Left renal pelvis (tissue), 4 donors: ENCODE measurements at places on chromosomes 2 and 18.

DNA sequence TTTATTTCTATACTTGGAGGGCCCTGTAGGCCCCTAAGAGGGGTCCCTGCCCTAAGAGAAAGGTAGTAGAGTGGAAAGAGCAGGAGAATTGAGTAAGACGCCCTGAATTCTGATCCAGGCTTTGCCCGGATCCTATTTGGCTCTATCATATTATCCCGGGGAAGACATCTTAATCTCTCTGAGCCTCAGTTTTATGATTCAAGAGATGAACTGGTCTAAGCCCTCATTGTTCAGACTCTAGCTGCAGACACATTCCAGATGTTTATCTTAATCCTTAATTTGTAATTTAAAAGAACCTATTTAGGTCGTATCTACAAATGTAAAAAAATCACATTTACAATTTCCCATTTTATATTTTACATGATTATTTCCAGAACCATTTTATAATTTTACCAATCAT lies 220.1 kb downstream of the AGPS start:
- no peak for DNase-seq

GRCh38 chr2:460861-461260 lies 173.0 kb upstream of the ALKAL2 start:
- no peak for DNase-seq

- DNase-seq: no peak
Measured at GRCh38 chr18:74959216-74959615, 249.7 kb downstream of the PTGR3 start.

DNA sequence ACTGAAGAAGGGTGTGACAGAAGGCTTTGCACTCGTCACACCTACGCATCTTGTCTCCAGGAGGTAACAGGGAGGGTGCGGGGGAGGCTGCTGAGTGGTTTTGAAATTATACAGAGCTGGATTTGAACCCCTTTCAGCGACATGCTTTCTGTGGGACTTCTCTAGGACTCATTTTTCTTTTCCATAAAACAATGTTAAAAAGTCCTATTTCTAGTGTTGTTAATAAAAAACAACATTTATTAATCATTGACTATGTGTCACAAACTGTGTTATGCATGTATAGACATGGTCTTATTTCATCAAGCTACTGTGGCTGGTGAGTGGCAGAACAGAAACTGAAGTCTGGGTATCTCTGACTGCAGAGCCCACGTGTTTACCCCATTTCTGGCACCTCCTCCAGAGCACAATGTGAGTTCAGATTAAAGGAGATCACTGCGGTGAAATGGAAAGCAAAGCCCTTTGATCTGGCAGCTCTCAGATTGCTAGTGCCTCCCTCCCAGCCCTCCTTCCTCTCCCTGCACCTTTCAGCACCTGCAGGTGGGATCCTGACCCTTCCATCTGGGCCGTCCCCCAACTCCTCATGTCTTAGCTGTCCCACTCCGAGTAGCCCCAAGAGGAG lies 315.5 kb upstream of the MYT1L start:
- DNase-seq: no peak

- DNase-seq: no peak
Measured at GRCh38 chr2:212027681-212028628, 510.6 kb downstream of the ERBB4 start.

DNA sequence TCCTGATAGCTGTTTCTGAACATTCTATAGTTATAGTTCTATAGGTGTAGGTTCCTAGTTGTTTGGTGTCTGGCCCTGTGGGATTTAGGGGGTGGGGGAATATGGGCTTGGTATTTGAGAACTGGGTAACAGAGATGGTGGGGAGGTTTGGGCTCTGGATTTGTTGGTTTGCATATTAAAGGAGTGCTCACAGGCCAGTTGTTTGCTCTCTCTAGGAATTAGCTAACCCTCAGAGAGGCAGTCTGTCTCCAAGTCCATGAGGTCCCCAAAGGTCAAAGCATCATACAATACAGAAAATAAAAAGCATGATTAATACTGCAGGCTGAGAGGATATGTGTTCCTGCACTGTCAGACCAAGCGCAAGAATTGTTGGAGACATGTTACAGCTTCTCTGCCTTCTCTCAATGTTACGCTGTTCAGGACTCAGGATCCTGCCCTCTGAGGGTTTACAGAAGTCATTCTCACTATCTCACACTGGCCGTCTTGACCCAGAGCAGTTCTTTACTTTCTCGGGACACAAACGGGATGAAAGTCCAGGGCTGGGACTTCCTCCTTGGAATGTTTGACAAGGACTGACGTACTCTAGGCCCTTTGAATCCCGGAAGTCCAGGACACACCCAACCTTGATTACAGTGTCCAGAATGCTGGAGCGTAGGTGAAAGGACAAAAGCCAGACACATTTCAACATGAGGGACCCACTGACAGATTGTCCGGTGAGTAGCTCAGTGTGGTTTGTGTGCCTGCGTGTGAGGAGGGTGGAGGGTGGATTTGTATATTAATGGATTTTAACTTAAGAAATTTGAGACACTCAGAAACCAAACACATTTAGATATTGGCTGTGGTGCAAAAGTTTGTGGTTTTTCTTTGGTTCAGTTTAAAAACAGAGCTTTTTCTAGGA lies at the start of gene NOSTRIN:
NOSTRIN (plus strand) TSS at position 677 of the 898 bp plus-strand sequence; CDS start at position 687, 10 bp downstream.
- no peak for DNase-seq

DNA sequence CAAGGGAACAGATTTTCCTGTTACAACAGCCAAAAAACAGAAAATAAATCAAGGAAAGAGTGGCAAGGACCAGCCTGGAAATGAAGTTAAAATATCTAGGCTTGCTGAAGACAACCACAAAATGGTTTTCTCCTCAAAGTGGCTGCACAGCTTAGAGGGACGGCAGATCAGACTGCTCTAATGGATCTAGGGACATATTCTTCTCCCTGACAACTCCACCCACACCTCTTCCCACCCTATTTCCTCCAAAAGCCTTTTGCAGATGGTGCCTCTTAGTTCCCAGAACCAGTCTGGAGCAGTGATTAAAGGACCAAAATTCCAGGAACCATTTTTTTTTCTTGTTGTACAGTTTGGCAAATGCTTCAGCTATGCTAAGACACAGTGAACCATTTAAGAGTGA lies 220.2 kb upstream of the SIX2 start:
- no peak for DNase-seq

- no peak for DNase-seq
Measured at GRCh38 chr2:145260081-145260480, 740.2 kb upstream of the ZEB2 start.

- no peak for DNase-seq
Measured at GRCh38 chr2:29123617-29124349, 8.6 kb downstream of the CLIP4 start.

DNA sequence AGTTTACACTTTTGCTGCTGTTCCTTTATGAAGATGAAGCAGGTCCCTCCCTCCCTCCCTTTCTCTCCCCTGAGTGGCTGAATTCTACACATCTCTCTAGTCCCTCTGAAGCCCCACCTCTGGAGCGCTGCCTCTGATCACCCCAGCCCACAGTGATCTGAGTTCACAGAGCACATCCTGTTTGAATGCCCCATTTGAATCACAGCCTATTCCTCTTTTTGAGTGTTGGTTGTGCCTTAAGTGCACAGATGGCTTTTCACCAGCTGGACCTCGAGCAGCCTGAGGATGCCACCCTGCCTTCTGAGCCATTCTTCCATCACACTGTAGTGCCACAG lies 87.1 kb downstream of the ITGB1BP1 start:
- no peak for DNase-seq

DNA sequence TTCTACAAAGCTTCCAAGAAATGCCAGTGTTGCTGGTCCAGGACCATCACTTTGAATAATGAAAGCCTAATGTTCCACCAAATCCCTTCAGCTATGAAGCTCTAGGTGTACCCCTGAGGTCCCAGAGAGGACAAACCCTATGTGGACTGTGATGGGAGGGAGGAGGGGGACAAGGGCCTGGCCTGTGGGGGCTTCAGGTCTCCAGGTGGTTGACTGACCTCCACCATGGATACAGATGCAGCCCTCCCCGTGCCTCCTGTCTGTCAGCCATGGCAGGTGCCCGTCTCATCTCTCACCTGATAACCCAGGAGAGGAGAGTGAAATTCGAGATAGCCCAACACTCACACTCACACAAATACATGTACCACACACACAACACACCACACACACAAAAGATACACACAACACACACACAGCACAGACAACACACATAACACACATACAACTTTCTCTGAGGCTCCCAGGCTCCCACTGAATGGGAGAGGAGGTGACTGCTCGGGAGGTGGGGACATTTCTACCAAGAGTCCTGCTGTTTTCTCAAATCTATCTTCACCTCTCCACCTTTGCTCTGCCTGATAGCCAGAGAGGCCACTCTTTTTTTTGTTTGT lies 12.8 kb upstream of the RHOB start:
- no peak for DNase-seq

DNA sequence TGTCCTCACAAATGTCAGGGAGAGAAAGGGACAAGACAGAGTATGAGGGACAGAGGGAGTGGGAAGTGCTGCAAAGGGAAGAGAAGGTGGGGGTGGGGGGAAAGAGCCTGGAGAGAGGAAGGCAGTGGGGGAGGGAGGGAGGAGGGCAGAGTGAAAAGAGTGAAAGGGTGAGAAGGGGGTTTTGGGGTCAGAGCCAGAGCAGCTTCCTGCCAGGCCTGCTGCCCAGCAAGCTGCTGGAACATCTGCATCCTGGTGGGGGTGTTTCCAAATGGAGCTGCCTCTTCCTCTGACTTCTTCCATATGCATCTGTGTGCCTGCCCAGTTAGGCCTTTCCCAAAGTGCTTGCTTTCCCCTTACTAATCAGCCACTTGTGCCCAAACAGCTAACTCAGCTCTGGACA lies 94.3 kb upstream of the CELF4 start:
- no peak for DNase-seq

DNA sequence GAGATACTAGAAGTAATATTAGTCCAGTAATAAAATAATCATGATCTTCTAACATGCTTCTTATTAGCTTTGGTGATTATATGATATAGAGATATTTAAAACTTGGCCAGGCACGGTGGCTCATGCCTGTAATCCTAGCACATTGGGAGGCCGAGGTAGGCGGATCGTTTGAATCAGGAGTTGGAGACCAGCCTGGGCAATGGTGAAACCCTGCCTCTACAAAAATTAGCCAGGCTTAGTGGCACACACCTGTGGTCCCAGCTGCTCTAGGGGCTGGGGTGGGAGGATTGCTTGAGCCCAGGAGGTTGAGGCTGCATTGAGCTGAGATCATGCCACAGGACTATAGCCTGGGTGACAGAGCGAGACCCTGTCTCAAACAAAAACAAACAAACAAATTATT lies 87.0 kb downstream of the WDR7 start:
- DNase-seq: no peak

DNA sequence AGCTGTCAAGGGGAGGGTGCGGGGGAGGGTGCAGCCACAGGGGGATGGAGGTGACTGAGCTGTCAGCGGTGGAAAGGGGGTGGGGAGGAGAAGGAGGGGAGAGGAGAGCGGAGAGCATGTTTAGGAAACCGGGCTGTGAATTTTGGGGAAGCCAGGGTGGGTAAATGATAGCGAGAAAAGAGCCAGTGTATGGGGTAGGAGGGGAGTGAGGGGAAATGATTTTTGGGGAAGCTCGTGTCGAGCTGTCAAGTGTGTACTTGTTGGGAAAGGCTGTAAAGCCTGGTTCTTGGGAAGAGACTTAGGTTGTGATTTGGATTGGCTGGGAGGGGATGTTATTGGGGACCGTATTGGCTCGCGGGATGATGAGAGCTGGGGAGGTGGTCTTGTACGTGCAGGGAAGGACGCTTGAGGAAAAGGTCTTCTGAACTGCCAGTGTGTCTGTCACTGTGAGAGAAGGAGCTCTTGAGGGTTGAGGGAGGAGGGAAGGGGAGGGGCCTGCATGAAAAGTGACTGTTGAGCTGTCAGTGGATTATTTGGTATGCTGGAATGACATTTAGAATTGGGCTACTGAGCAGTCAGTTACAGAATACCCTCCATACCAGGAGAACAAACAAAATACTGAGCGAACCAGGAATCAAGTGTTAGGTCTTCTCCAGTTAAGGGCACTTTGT lies 1.0 kb downstream of the UBR3 start:
- DNase-seq: no peak

- no peak for DNase-seq
Measured at GRCh38 chr2:149082735-149083134, 44.2 kb downstream of the LYPD6B start.

DNA sequence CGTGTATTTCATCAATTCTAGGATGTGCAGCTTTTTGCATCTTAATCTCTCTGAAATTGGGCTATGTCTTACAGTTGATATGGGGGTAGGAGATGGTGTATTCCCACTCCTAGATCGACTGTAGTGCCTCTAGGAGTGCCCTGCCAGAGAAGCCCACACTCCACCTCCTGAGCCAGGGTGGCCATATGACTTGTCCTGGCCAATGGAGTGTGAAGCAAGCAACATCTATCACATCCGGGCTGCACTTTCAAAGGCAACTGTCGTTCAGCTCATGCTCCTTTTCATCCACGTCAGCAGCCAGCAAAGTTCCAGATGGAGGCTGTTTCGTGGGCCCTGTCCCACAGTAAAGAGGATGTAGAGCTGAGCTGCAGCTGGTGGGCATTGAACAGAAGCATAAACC lies 149.4 kb upstream of the SLC1A4 start:
- no peak for DNase-seq

DNA sequence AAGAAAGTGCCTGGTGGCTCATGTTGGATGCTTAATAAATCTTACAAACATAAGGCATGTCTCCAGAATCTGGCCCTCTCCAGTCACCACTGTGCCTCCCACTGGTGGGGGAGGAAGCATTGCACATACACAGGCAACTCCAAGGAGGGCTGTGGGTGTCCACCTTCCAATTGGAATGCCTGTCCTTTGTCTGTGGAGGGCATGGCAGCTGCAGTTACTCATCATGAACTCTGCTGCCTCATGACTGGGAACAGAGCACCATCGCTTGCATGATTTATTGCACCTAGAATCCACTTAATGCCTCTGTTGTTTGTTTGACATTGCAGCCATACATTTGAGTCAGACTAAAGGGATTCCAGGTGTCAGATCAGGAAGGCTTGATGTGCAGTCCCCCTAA lies 278.9 kb downstream of the PRKCE start:
- DNase-seq: no peak

- peak; percentile 59 for DNase-seq
Measured at GRCh38 chr18:9708057-9708433, at the start of gene RAB31. Gene RAB31, plus strand, starts transcription at chr18:9708301. Its CDS starts 105 bp downstream, at chr18:9708406.
